ENCODE measurements at places on chromosomes 12 and 14.

GRCh38 chr12:72264548-72265175, 7.5 kb upstream of the TRHDE start:
- no peak for DNase-seq

- peak; percentile 81 for DNase-seq
These were observed 66.7 kb downstream of the IRF2BPL start for GRCh38 chr14:76961631-76962302.

DNA sequence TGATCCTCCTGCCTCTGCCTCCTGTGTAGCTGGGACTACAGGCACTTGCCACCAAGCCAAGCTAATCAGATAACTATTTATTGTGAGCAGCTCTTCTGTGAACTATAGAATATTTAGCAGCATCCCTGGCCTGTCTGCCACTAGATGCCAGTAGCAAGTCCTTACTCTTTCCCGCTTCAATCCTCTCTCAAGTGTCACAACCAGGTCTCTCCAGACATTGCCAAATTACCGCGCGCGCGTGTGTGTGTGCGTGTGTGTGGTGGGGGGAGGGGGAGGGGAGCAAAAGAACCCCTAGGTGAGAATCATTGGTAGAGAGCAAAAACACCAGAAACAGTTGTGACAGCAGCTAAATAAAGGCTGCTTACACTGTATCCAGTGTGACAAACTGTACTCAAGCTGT, 49.9 kb downstream of the PPP2R5E start:
- no peak for DNase-seq

GRCh38 chr14:25396128-25396527, 346.2 kb upstream of the STXBP6 start:
- DNase-seq, result no peak

DNA sequence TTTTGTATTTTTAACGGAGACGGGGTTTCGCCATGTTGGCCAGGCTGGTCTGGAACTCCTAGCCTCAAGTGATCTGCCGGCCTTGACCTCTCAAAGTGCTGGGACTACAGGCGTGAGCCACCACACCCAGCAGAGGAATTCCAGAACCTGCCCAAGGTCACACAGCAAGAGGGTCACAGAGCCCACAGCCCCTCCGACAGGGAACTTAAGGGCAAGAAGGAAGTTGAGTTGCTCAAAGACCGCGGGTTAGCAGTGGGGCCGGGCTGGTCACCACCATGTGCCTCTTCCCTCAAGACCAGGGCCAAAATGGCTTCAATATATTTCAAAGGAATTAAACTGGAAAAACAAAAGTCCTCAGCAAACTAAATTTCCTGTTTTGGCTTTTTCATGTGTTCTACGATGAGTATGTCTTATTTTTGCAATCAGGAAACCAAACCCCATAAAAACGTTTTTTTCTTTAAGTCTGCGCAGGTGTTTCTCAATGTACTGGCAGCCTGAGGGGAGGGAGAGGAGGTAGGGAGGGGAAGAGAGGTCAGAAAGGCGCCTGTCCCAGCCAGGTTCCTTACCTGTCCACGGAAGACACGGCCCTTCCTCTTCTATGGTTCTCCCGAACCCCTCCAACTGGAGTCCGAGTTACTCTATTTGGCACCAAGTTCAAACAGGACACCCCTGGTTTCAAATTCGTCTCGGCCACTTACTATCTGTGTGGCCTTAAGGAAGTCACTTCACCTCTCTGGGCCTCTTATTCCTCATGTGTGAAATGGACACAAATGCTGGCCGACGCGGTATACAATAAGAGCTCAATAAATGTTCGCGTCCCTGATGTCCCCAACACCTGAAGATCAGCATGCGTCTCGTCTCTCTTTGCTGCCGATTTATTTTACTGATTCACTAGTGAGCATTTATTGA, 778 bp downstream of the SLC8B1 start:
- DNase-seq, result no peak

All from stimulated activated CD8-positive, alpha-beta memory T cell treated with anti-CD3 and anti-CD28 coated beads, Interleukin-15, amount 100 ng/mL, for 24 hours (primary cell).